ENCODE measurements at places on chromosomes 2 and 18.

DNA sequence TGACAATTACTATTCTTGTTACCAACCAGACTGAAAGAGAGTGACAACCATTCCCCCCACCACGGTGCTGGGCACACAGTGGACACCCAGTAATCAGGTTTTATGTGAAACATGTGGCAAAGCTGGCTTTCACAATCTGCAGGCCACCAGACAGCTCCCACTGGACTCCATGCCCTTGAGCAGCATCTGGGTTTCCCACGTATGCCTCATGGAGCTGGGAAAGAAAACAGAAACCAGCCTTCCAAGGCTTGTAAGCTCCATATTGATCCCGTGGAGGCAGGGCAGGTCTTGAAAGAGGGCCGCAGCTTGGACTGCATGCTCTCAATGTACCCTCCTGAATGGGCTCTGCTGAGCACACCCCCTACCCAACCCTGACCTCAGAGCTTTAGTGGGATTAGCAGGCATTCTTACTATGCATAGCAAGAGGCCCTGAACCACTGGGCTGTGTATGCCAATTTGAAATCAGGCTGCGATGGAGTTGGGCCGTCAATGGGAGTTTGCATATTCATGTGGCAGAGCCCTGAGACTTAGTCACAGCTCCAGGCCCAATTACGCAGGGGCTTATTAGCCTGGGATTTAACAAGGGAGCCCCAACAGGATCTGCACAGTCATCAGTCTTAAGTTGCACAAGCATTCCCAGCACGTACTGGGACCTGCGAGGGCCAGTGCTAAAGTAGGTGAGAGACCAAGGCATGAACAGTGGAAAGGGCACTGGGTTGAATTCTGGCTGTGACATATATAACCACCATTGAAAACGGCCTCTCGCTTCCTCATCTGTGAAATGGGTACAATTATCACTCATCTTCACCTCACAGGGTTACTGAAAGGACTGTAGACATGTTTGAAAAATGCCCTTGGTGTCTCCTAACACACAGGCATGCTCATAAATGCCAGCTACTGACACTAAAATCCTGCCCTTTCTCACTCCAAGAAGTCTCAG, 10.5 kb downstream of the C1QL2 start:
- no peak for DNase-seq

GRCh38 chr18:54878659-54879358, 50.5 kb downstream of the RAB27B start:
- DNase-seq, result no peak

GRCh38 chr2:220940646-220941045, 631.5 kb downstream of the EPHA4 start:
- no peak for DNase-seq

DNA sequence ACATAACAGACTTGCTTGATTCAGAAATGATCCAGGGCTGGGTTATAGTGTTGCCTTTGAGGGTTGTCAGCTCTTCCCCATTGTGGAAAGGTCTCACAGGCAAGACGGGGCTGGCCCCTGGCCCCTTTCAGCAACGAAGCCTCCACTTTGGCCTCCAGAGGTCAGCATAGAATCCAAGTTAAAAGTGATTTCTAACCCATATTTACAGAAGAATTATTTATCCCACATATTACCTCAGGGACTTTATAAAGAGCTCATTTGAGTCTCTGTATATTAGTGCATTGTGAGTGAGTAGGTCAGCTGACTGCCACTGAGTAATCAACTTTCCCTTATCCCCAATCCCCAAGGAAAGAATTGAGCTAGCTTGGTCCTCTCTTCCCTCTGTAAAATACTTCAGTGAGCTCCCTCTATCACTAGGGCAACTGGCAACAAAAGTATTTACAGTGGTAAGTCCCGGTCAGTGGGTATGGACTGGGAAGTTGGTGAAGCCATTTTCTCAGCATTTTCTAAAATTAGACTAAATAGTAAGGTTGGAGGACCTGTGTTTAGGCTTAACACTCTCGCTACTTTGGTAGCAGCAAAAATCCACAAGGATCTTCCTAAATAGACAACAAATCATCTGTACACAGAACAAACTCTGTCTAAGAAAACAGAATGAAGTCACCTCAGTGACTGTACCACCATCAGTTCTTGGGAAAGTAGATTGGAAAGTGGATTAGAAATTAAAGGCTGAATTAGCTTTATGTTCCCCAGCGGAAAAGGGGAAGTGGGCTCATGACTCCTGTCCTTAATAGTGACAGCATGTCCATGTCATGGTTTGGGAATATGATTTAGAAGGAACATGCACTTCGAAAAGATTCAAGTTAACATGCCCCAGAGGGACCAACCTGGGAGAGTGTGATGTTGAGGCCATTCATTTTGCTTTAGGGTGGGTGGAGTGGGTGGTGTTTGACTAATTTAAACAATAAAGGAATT, 171.0 kb upstream of the SIX3 start:
- DNase-seq, result no peak

DNA sequence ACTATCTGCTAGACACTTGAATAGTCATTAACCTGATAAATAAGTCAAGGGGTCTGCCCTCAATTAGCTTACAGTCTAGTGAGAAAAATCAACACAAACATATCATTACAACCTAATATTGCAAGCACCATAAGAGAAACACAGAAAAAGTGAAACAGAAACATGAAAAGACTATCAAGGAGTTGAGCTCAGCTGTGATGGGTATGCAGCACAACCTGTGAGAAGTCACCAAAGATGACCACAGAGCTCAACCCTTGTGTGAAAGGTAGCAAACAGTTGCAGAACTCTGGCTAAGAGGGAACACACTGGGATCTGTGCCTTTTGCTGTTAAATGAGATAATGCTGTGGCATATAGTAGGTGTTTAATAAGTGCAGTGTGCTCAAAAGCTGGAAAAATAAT, 11.7 kb downstream of the ZNF385B start:
- DNase-seq, result no peak

GRCh38 chr2:85130407-85130806, 2.8 kb upstream of the TCF7L1 start:
- no peak for DNase-seq

- DNase-seq, result no peak
Measured at GRCh38 chr2:111118481-111118980, 2.2 kb upstream of the BCL2L11 start.

DNA sequence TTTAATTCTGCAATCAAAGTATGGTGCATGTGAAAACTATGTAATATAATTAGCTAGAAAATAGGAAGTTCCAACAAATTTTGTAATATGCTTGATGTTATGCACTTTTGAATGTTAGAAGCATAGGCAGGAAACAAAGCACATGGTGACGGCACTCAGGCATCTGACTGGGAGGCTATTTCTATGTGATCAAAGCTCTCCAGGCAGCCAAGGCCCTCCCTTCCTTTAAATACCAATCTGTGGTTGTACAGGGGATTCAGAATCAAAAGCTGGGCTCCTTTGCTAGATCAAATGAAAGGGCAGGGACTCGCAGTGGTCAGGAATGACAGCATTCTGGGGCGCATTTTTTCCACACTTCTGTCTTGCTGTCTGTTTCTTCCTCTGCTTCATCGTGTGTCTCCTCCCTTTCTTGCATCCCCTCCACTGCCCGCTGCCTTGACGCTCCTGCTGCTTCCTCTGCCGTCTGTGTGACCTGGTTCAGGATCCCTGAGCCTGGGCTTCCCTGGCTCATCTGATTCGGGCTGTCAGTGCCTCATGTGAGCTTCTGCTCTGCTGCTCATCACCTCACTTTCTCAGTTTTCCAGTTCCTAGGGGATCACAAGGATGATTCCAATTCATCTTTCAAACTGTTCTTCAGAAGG, 30.9 kb downstream of the TMEM182 start:
- no peak for DNase-seq

- no peak for DNase-seq
Measured at GRCh38 chr18:23243178-23243577, 107.9 kb downstream of the CABLES1 start.

DNA sequence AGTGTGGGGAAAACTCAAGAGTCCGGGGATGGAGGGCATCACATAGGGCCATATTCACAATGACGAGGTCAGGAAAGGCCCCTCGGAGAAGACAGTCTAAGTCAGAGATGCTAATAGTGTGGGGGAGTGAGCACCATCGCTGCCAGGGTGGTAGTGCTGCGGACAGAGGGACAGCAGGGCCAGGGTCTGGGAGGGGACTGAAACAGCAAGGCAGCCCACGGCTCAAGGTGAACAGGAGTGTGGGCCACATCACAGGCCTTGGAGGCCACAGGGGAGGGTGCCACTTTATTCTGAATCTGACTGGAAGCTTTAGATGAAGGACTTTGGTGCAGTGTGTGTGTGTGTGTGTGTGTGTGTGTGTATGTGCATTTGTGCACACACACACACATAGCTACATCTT, 130.9 kb upstream of the GLI2 start:
- no peak for DNase-seq

- no peak for DNase-seq
Measured at GRCh38 chr2:201021914-201022313, 49.6 kb downstream of the HYCC2 start.

- DNase-seq, result no peak
Measured at GRCh38 chr2:98576666-98577312, 31.5 kb downstream of the COA5 start.

- DNase-seq, result no peak
Measured at GRCh38 chr2:136376798-136377211, 258.9 kb upstream of the CXCR4 start.

GRCh38 chr2:130380096-130380934, 24.5 kb downstream of the PTPN18 start:
- DNase-seq, result no peak

- peak; percentile 48 for DNase-seq
Measured at GRCh38 chr2:177520324-177520723, 127.8 kb downstream of the AGPS start.

- no peak for DNase-seq
Measured at GRCh38 chr2:119679846-119680245, 845 bp downstream of the TMEM177 start.

DNA sequence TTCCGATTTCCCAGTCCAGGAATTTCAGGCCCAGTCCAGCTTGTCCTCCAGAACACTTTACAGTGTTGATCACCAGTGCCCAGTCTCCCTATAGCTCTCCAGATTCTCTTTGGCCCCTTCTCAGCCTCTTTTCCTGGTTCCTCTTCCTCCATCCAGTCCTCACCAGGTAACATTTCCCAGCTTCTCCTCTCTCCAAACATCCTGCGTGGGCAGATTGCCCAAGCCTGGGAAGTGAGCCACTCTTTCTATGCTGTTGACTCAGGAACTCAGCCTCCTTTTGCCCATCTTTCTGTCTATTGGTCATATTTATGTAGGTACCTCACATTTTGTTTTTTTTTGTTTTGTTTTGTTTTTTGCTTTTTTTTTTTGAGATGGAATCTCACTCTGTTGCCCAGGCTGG, 109.4 kb downstream of the LYPD1 start:
- DNase-seq, result no peak

GRCh38 chr18:58144106-58144505, 100.1 kb downstream of the NEDD4L start:
- DNase-seq, result no peak

GRCh38 chr2:40364151-40364874, 87.6 kb downstream of the SLC8A1 start:
- DNase-seq, result no peak

GRCh38 chr2:171524018-171524401, 1.7 kb downstream of the CYBRD1 start:
- no peak for DNase-seq

- no peak for DNase-seq
Measured at GRCh38 chr2:110818767-110819481, 86.6 kb downstream of the ACOXL start.
